ENCODE measurements at places on chromosomes 6 and 20.
A peak's percentile ranks its signal among the peaks of the same experiment; 100 is the strongest.

DNA sequence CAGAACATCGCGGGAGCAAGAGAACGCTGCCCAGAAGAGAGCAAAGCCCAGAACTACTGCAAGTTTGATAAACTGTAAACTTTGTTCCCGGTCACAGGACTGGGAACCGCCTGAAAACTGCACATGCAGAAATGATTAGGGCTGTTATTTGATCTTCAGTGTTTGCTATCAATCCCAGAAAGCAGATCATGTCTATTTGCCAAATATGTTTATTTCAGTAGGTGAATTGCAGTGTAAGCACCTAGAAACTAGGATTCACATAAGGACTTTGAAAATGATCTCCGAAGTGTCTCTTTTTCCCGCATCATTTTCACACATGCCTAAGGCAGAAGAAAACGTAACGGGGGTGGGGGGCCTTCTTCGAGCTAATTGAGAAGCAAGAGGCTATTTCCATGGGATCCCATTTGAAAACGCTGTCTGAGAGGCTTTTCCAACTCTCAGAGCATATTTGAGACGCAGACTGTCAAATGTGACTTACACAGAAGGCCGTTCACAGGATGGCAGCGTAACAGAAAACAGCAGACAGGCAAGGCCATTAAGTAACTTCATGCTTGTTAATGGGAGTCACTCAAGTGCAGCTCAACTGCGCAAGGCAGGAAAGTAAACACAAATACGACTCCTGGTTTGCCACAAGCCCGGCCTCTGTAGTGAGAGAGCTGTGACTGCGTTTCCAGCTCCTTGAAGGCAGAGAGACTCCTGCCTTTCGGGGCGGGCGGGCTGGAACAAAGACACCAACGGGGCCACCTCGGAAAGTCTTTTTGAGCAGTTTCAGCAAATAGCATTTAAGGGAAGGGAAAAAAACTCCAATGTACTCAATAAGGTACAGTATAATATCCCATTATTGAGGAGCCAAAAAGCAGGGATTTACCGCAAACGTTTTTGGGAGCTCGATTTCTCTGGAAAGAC lies 144.7 kb upstream of the ZNF217 start:
- DNase-seq: peak; percentile 41

- no peak for DNase-seq
These were observed 158.7 kb downstream of the TMEM200A start for GRCh38 chr6:130524552-130524951.

DNA sequence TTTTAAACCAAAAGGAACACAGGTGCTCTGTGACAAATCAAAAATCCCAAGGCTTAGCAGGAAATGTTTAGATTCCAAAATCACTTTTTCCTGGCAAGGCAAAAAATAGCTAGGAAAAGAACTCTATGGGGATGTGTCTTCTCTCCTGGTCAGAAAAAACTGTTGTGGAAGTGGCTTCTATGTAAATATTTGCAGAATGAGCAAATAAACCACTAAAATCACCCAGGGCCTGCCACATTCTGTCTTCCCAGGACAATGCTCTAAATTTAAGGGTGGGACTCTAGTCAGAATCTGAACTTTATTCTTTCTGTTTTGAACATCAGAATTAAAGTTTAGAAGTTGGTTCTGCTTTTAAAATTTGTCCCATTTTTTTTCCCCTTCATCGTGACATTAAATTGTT lies 29.3 kb downstream of the GCM1 start:
- no peak for DNase-seq

DNA sequence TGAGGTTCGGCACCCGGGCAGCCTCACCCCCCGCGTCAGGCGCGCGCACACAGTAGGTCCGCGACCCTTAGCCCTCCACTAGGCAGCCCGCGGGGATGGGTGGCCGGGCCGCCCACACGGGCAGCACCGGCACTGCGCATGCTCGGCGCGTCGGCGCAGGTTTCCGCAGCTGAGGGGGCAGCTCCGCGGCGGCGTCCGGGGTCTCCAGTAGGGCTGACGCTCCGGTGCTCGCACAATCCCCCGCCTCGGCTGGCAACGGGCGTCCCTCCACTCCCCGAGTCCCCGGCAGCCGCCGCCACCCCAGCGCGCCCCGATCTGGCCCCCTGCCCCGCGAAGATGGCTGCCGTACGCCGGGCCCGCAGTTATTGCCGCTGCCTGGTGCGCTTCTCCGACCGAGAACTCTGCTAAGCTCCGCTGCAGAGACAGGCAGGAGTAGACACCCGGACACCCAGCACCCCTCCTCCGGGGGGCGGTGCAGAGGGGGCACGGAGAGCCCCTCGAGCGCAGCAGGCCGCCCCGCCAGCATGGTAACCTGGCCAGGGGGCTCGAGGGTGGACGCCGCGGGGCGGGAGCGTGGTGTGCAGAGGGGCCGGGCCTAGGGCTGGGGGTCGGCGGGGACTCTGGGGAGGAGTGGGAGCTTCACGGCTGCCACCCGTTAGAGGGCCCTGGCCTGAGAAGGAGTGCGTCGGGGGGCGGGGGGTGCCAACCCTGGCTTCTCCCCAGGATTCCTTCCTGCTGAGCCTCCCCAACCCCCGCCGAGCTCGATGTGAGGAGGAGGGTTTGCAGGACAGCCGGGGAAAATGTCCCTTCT lies at the start of gene FBXO9:
FBXO9 (plus strand) TSS at position 139 of the 811 bp plus-strand sequence; CDS start at position 525, 386 bp downstream.
- DNase-seq: no peak

GRCh38 chr6:9632026-9632425 lies 782.8 kb downstream of the TFAP2A start:
- no peak for DNase-seq

- DNase-seq: no peak
These were observed 2.5 kb downstream of the PRL start for GRCh38 chr6:22294301-22294700.

DNA sequence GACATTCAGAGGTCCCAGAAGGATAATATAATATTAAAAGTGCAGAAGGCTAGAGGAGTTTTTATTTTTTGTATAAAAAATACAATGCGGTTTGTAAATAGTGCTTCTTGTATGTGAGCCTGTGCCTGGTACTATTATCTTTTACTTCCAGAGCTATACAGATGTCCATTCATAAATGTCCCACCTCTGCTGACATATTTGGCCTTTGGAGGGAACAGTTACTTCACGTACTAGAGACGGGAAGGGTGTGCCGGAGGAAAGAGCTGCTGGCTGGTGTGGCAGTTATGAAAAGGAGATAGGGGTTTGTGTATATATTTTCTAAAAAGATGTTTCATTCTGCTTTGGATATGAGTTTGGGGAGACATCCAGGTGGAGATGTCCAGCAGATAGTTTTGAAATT lies 8.8 kb downstream of the CD109 start:
- no peak for DNase-seq

DNA sequence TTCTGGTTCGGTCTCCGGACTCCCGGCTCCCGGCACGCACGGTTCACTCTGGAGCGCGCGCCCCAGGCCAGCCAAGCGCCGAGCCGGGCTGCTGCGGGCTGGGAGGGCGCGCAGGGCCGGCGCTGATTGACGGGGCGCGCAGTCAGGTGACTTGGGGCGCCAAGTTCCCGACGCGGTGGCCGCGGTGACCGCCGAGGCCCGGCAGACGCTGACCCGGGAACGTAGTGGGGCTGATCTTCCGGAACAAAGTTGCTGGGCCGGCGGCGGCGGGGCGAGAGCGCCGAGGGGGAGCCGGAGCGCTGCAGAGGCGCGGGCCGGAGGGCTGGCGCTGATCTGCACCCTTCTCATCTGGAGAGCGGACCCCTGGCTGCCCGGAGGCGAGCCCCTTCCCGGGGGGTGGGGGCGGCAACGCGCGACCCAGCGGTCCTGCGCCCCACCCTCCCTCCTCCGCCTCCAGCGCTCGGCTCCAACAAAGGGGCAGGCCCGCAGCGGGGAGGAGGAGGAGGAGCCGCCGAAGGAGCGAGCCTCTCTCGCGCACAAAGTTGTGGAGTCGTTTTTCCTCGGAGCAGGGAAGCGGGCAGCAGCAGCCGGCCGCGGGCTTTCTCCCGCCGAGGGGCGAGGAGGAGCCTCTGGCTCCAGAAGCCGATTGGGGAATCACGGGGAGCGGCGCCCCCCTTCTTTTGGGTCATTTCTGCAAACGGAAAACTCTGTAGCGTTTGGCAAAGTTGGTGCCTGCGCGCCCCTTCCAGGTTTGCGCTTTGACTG lies at the start of gene UTRN:
UTRN (plus strand) TSS at position 553 of the 765 bp plus-strand sequence. CDS start 6,494 bp downstream, outside the sequence.
- DNase-seq: peak; percentile 64

DNA sequence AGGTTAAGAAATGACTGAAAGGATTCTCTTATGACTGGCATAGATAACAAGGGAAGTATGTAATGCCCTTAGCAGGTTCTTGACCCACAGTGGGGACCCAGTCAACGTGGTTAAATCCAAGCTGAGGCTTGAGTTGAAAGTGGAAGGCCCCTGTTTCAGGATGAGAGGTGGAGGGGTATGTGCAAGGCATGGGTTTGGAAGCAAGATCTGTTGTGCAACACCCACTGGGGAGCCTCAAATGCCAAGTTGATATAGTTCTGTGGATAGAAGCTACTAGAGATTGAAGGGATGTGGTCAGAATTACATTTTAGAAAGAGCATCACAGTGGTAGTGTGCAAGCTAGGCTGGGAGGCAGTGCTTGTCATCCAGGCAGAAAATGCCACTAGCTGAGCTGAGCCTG lies 5.1 kb downstream of the PABPC1L start:
- DNase-seq: no peak

GRCh38 chr20:47263465-47264084 lies 92.9 kb downstream of the ZMYND8 start:
- peak; percentile 27 for DNase-seq

DNA sequence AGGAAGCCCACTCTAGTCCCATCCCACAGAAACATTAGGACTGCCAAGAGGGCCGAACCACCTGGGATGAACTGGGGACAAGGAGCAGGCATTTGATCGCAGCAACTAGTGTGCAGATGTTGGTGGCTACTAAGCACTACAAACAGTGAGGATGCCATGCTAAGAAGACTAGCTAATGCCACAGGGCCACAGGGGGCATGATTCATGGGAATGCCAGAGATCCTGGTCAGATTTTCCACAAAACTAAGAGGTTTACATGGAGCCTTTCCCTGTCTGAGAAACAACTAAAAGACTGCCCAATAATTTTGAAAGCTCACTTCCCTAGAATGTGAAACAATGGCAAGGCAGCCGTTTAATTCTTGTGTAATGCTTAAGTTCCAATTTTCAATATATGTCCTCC lies 375.9 kb upstream of the PTCHD4 start:
- no peak for DNase-seq

- DNase-seq: peak; percentile 58
These were observed 41.2 kb downstream of the SLX4IP start for GRCh38 chr20:10476319-10476724.

DNA sequence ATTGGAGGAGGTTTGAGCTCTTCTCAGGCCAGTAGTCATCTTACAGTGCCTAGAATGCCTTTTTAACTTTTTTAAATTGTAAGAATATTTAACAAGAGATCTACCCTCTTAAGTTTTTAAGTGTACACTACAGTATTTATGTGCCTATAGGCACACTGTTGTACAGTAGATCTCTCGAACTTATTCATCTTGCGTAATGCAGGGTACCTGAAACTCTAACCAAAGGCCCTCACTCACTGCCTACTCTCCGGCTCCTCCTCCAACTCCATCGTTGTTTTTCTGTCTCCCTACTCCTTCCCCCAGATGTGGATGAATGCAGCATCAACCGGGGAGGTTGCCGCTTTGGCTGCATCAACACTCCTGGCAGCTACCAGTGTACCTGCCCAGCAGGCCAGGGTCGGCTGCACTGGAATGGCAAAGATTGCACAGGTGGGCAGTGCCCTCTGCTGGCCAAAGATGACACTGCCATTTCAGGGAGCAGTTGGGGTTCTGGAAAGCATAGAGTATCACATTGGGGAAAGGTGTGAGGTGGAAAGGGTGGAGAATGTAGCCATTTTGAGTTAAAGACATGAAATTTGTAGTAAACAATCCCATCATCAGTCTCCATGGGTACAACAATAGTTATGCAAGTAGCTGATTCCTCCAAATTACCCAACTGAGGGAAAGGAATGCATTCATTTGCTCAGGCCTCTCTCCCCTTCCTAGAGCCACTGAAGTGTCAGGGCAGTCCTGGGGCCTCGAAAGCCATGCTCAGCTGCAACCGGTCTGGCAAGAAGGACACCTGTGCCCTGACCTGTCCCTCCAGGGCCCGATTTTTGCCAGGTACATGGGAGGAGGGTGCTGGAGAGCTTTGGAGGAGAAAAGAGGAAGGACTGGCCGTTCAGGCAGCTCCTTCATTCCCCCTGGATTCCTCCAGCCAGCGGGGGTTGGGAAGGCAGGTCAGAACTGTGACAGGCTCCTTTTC lies 18.4 kb upstream of the ZNF76 start:
- peak; percentile 73 for DNase-seq

GRCh38 chr6:81630719-81631118 lies 121.8 kb downstream of the TENT5A start:
- no peak for DNase-seq

GRCh38 chr20:62704341-62704948 lies 4.2 kb upstream of the NTSR1 start:
- DNase-seq: no peak

GRCh38 chr6:44499609-44500008 lies 112.1 kb downstream of the CDC5L start:
- no peak for DNase-seq

GRCh38 chr6:111427341-111428116 lies 55.5 kb downstream of the REV3L start:
- no peak for DNase-seq

DNA sequence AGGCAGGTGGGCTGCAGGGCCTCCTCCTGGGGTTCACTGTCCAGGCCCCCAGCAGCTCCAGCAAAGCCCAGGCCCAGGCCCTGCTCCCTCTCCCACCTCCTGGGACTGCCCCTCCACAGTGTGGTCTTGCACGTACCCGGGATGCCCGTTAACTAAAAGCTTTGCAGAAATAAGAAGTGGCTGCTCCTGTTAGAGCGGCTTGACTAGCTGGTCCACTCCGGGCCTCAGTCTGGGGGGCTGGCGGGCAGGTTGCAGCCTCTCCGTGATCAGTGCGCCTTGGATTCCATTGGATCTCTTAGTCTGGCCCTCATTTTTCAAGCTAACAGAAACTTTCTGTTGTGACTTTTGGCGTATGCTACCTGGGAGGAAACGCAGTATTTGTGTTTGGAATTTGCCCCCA lies 26.9 kb downstream of the SLCO4A1 start:
- DNase-seq: no peak

DNA sequence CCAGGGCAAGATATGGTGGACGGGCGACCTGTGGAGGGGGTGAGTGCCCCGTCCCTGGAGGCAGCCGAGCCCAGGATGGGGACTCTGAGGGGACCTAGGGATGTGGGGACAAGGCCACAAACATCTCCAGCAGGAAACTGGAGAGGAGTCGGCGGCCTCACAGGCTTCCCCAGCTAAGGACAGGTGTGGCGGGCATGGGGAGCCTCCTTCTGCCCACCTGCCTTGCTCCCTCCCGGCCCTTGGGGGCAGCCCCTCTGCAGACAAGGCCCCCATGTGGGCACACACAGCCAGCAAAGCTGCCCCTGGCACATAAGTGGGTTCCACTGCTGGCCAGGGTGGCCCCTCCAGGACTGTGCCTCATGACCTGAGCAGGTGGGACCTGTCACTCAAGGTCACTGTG lies 4.6 kb downstream of the CHRNA4 start:
- DNase-seq: no peak
